Hindlimb muscle (tissue), 1 donor: ENCODE measurements at places on chromosomes 4 and X. TPM values are rescaled to one million over a fixed set of nuclear protein-coding genes. Genes with fewer than 3 reads are reported as not detected.
A peak's percentile ranks its signal among the peaks of the same experiment; 100 is the strongest.

DNA sequence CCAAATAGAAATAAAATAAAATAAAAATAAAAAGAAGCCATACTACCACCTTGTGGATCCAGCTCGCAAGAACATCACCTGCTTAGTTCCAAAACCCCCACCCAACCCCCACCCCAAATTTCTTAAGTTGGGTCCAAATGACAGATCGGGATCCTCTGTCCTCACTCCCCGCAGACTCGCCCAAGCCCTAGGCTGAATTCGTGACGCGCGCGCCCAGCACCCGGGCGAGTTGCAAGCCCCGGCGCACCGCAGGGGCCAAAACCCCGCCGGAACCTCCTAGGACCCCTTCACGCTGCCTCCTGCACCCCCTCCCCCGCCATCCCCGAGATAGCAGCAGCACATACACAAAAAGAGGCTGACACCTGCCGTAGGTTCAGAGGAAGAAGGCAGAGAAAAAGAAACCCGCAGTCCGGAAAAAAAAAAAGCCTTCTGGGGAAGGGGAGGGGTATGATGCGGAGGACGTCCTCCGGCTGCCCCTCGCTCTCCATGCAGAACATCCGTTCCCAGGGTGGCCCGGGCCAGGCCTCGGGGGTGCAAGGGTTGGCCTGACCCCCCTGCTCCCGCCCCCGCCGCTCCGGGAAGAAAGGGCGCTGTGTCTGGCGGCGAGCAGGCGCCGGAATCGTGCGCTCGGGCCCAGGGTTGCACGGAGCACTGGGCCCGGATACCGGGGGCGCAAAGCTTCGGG is 2.6 kb downstream of the NLGN4X start:
- peak; percentile 24 for DNase-seq

DNA sequence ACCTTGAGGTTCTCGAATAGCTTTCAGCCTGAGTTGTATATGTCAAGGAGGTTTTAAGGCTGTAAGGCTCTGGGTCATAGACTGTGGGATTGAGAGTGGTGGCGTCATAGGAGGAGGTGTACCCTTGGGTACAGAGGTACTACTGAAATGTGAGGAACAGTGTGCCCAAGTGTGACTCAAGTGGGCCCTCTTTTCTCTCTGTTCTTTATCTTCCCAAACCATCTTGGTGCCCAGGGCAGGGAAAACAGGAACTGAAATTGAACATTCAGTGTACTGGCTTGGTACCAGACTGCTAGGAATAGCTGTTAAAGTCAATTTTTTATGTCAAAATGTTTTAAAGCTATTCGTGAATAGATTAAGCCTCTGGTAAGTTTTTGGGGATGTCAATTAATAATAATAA is 136.2 kb upstream of the RPS6KA3 start:
- DNase-seq, result no peak

DNA sequence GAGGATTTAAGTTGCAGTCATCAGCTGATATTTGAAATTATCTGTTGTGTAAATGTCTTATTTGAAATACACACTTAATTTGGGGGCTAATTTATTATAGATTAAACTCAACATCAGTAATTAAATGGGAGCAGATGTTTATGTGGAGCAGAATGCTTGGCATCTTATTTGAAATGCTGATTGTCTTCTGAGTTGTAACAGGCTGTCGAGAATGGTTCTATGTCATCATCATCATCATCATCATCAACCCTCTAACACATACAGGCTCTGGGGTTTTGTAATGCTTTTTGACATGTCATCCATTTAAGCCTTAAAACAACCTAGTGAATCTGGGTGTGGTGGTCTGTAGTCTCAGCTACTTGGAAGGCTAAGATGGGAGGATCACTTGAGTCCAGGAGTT is 8.2 kb downstream of the MTMR1 start:
- no peak for DNase-seq

DNA sequence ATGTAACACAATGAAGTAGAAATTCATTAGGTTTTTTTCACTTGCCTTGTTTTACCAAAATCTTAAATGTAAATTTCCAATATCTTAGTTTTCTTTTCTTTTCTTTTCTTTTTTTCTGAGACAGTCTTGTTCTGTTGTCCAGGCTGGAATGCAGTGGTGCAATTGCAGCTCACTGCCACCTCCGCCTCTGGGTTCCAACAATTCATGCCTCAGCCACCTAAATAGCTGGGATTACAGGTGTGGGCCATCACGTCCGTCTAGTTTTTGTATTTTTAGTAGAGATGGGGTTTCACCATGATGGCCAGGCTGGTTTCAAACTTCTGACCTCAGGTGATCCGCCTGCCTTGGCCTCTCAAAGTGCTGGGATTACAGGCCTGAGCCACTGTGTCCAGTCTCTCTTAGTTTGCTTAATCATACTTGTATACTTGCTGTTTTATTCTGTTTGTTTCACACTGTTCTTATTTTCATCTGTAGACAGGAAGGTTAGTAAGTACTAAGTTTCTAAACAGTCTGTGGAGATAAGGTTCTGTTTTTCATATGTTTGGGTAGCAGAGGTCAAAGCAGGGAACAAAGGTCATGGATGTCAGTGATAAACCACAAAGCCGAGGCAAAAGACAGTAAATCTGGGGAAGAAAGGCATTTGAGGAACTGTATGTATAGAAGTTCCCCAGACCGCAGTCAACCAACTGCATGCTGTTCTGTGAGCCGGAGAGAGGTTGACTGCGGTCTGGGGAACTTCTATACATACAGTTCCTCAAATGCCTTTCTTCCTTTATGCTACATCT is 129.1 kb downstream of the CBR4 start:
- no peak for DNase-seq

GRCh38 chrX:115535421-115535820 is 25.6 kb upstream of the PLS3 start:
- no peak for DNase-seq

GRCh38 chr4:167119392-167119791 is 114.9 kb downstream of the SPOCK3 start:
- no peak for DNase-seq

- DNase-seq, result no peak
Measured at GRCh38 chr4:145755802-145756201, 75.9 kb downstream of the C4orf51 start.

DNA sequence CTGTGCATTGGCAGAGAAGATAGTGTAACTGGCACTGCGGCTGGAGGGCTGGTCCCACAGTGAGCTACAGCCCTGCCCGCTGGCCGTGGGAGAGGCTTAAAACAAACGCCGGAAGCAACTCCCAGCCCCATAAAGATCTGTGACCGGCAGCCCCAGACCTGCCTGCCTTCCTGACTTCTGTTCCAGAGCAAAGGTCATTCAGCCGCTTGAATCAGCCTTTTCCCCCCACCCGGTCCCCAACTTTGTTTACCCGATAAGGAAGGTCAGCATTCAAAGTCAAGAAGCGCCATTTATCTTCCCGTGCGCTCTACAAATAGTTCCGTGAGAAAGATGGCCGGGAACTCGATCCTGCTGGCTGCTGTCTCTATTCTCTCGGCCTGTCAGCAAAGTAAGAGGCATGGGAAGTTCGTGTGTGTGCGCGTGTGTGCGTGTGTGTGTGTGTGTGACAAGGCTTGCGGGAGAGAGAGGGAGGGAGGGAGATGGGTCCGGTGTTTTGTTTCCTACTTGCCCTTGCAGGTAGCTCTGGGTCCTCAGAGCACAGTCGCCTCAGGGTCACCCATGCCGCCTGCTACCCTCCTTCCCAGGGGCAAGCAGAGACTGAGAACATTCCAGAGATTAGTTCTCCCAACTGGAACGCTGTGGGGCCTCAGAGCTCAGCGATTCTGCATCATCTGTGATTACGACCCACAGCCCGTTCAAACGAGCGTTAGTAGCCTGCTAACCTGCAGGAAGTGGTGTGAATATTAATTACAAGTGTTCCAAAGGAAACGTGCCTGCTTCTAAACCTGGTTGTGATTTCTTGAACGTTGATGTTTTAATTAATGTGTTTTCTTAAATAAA is at the start of gene MGST2:
Gene MGST2, plus strand, starts transcription at position 130 of the 840 bp plus-strand sequence. Its CDS starts 201 bp downstream, at position 331.
- DNase-seq, result peak; percentile 77

DNA sequence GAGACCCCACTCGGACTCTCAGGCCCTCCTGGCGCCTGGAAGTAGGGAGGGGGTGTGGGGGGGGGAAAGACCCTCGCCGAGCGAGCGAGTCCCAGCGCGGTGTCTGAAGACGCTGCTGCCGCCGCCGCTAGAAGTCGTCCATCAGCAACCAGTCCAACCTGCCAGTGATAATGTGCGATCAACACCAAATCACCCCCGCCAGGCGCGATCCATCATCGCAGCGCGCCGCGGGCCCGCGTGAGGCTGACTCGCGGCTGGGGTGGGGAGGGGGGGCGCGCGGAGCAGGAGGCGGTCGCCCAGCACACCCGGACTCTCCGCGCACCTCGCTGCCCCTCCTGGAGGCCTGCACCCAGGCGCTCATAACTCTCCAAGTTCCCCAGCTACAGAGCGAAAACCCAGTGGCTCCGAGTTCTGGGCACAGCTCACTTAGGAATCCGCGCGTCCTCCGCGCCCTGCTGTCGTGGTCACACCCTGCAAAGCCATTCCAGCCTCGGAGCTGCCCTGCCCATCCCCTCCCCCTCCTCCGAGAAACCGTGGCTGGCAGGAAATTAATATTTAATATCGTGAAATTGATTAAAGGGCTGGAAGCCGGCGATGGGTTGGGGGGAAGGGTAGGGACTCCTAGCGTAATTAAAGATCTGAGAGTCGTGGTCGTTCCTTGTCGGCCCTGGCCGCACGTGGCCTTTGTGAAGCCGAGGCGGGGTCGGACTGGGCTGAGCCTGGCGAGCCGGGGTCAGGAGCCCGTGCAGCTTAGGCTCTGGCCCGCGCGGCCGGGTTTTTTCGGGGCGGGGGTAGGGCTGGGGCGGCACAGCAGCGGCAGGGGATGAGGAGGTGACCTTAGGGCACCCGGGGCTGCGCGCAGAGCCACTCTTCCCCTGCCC is 58.1 kb upstream of the BCOR start:
- DNase-seq, result no peak

- DNase-seq, result no peak
Measured at GRCh38 chr4:108443585-108443984, 176.8 kb upstream of the RPL34 start.

ZNF141 gene
- 16.3 TPM for polyA plus RNA-seq

DNA sequence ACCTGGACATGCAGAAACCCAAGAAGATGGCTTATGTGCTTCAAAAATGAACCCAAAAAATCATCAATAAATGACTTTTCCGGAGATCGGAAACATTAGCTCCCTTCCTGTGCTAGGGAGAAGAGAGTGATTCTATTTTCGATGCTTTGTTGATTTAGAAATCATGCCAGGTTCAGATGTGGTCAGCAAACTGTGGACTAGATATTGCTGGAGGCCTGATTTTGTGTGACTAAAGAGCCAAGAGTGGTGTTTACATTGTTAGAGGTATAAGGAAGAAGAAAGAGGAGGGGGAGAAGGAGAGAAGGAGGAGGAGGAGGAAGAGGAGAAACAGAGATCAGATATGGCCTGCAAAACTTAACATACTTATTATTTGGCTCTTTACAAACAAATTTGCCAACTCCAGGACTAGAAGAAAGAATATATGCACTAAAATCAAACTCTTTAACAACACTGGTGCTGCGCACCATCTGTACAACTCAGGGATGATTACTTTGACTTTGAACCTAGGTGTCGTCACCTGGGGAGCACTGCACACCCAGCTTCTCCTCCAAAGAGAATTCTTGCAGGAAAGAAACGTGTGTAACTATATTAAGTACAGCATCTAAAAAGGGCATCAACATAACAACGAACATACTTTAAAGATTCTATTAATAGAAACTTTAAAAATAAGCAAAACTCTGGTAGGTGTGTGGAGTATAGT is 664.9 kb upstream of the LCORL start:
- DNase-seq, result no peak

DNA sequence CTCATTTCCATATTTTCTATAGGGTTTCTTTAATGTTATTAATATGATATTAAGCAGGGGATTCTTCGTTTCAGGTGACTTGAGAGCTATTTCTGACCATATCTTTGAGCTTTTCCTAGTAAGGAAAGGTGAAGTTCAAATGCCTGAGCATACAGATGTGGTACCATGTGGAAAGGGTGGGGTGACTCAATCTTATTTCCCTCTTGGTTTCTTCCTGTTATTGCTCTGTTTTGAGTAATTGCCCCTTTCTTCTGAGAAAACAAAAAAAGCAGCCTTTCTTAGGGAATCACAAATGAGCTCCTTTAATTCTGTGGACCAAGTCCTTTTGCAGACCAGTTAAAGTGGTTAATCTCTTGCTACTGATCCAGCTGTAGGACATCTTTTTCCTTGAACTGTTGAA is 41.0 kb upstream of the AGA start:
- DNase-seq, result no peak

DNA sequence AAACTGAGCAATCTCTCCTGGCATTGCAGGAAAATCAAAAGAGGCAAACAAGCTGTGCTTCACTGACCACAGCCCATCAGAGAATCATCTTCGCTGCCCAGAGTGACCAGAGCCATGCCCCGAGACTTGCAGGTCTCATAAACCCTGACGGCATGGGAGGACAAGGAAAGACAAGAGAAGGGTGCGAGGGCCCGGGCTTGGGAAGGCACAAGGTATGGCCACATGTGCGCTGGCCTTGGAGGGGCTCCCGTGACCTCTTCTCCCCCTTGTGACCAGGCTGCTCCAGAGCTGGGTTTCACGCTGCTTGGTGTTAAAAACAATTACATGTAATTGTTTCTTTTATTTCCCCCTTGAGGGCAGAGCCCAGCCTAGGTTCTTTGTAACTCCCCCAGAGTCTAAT is 20.8 kb downstream of the DCTD start:
- DNase-seq, result no peak

FGFBP2 gene
- polyA plus RNA-seq, result not detected

DNA sequence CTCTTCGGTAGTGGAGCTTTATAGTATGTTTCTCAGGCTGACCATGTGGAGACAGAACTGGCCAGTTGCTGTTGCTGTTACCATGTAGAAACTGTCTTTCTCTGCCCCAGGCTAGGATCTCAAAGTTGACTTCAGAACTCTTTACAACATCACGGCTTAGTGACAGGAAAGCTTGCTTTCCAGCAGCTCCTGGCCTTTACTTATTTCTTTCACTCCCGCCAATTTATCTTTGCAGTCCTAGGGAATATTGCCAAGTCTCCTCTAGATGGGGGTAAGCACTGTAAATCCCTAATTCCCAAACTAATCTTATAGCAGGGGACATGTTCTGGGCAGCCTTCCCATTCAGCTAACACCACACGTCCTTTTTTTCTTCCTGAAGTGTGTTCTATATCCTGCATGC is 631.6 kb downstream of the SPRY1 start:
- DNase-seq, result peak; percentile 54

DNA sequence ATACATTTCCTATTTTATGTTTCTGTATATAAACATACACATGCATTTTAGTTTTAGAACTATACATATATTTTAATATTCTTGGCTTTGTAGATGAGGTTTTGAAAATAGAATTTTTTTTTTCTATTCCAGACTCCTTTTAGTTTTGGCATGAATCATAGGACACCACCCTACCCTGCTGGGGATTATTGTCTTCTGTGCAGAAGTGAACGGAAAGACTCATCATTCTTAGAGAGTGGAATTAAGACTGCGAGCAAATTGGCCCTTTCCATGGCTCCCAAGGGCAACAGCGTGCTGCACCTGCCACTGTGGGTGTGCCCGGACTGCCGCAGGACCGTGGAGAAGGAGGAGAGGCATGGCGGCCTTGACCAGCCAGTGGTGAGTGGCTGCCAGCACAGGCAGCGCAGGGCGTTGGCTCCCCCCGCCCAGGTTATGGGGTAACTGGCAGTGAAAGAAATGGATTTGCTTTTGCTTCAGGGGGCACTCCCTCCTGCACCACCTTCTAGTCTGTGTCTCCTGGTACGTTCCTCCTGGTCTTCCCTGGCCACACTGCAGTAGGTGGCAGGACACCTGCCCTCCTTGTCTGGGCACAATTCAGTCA is 59.6 kb downstream of the FAM193A start:
- no peak for DNase-seq
